IPS DF 6.9 (cell line): ENCODE measurements at places on chromosomes 1 and 21.

DNA sequence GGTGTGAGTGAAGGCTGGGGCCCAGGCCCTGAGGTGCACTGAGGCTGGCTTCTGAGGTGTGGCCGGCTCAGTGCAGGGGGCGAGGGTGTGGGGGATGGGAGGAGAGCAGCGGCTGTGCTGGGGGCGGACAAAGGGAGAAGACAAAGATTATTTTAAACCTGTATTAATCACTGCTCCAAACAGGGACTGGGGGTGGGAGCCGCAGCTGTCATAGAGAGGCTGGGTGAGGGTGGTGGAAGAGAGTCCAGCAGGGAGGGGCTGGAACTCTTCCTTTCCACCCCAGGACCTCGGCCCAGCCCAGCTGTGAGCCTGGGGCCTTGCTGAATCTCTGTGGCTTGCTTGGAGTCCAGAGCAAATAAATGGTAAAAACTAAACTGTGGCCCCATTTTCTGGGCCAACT lies 106.9 kb downstream of the KCND3 start:
- no peak for DNase-seq

GRCh38 chr1:15168479-15168878 lies 14.9 kb downstream of the TMEM51 start:
- DNase-seq, result no peak

DNA sequence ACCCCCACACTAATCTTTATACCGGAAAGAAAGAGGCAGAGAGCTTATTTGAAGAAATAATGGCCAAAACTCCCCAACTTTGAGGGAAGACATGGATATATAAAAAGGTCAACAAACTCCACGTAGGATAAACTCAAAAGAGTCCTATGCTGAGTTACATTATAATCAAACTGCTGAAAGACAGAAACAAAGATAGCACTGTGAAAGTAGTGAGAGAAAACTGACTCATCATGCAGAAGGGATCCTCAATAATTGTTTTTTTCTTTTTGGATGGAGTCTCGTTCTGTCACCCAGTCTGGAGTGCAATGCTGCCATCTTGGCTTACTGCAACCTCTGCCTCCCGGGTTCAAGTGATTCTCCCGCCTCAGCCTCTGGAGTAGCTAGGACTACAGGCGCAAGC lies 48.5 kb upstream of the TTC39A start:
- no peak for DNase-seq

DNA sequence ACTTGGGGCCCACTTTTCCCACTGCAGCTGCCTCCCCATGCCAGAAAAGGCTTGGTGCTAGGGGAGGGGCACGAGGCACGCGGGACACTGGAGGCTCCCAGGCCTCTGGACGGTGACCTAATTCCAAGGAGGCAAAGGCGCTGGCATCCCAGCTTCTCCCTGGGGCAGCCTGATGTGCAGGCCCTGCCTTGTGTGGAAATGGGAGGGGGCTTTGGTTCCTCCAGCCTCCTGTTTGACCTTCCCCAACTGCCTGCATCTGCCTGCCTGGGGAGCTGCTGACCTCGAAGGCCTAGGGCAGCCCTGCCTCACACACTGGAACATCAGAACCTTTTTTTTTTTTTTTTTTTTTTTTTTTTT lies 39.9 kb downstream of the KIAA1614 start:
- no peak for DNase-seq

DNA sequence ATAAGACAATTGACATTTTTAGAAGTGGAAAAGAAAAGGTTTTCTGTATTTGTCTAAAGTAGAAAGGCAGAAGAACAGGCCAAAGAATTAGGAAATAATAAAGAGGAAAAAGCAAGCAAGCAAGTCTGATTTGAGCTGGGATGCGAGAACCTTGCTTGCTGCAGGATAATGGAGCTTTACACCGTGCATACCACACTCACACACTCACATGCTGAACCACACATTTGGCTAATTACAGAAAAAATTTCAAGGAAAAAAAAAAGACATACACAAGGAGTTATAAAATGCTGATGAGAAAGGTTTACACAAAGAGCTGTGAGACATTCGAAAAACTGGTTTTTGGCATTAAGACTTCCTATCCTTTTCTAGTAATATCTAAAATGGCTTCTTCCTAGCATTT lies 593.9 kb downstream of the KIF26B start:
- DNase-seq, result no peak

GRCh38 chr1:210627755-210628154 lies 299.1 kb downstream of the HHAT start:
- no peak for DNase-seq

- DNase-seq, result no peak
These were observed 91.1 kb downstream of the EPHB2 start for GRCh38 chr1:22801761-22802160.

DNA sequence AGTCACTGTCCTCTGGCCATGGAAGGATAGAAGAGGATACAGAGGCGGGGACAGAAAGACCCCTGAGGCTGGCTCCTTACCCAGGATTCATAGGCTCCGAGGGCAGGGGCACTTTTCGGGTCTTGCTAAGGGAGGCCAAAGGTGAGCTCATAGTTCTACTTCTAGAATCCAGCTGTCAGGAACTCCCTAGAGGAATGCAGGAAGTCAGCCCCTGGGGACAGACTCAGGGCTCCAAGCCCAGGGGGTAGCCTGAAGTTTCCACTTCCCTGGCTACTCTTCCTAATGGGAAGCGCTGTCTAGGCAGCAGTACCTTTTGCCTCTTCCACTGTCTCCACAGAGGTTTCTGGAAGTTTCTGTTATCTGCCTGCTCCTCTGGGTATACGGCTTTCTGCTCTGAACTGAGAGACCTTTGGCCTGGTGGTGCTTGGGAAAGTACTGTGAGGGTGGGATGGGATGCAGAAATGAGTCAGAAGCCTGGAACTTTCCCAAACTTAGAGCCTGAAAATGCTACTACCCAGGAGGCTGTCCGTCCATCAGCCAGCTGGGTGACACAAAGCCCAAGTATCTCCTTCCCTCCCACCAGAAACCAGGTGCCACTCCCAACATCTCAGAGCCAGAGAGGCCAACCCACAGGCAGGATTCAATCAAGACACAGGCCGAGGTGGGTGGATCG lies 3.6 kb downstream of the UBXN11 start:
- DNase-seq, result no peak

- DNase-seq, result no peak
These were observed 44.0 kb downstream of the PDE4B start for GRCh38 chr1:65836686-65837085.

GRCh38 chr1:88075813-88076212 lies 608.3 kb upstream of the PKN2 start:
- no peak for DNase-seq

DNA sequence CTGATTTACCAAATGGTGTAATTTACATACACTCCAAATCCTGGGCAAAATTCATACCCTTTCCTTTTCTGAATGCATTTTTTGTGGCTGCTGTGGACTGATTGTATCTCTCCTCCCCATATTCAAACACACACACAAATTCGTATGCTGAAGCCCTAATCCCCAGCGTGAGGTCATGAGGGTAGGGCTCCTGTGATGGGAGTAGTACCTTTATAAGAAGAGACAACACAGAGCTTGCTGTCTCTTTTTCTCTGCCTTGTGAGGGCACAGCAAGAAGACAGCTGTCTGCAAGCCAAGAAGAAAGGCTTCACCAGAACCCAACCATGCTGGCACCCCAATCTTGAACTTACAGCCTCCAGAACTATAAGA lies 24.4 kb downstream of the DUSP10 start:
- no peak for DNase-seq

GRCh38 chr1:157766792-157767191 lies 10.1 kb downstream of the FCRL2 start:
- no peak for DNase-seq

GRCh38 chr1:234768171-234768568 lies 158.2 kb upstream of the IRF2BP2 start:
- DNase-seq, result no peak

GRCh38 chr1:179707406-179707805 lies 35.7 kb upstream of the FAM163A start:
- DNase-seq, result no peak

DNA sequence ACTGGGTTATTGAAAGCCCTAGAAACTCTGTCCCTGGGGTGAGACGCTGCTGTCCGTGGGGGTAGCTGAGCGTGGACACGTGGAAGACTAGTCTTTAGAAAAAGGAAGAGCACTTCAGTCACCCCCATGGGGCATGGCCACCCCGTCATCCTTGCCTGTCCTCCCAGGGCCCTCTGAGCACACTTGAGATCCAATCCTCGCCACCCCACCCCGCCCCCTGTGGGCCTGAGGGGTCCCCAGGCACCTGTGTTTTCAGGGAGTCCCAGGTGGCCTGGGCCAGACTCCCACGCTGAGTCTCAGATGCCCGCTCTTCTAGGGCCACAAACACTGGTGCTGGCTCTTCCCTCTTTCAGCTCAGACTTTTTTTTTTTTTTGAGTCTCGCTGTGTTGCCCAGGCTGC lies 2.5 kb downstream of the PRKCZ start:
- no peak for DNase-seq

DNA sequence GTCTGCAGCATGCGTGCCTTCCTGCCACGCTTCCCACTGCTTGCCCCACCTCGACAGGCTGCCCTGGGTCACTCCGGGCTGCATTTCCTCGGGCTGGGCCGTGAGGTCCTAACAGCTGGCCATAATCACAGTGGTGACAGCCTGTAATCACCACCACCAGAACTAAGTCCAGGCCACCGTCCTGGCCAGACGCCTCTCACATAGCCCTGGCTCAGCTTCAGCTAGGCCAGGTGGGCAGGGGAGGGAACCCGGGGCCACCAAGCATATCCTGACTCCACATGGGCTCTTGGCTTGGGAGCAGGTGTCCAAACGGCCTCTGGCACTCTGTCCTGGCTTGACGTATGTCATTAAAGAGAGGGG lies 229.5 kb downstream of the TRABD2B start:
- no peak for DNase-seq

DNA sequence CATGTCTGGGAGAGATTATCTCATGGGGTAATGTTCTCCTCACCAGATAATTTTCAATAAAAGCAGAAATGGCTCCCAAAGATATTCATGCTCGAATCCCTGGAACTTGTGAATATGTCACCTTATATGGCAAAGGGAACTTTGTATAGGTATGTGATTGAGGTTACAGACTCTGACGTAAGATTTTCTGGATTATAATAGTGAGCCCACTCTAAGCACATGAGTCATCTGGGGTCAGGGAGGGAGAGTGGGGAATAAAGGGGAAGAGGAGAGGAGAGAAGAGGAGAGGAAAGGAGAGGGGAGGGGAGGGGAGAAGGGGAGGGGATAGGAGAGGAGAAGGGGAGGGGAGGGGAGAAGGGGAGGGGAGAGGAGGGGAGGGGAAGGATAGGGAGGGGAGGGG lies 1193.9 kb downstream of the PLA2G4A start:
- DNase-seq, result no peak

DNA sequence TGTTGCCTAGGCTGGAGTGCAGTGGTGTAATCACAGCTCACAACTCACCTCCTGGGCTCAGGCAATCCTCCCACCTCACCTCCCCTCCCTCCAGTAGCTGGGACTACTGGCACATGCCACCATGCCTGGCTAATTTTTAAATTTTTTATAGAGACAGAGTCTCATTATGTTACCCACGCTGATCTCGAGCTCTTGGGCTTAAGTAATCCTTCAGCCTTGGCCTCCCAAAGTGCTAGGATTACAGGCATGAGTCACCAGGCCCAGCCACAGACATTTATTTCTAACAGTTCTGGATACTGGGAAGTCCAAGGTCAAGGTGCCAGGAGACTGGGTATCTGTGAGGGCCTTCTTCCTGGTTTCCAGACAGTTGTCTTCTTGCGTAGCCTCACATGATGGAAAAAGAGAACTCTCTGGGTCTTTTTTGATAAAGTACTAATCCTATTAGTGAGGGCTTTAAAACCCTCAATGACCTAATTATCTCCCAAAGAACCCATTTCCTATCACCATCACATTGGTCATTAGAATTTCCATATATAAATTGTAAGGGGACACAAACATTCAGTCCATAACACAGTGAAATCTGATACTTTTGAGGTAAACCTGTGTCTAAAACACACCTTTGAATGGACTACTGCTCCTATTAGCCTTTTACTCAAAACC lies 67.9 kb downstream of the PHACTR4 start:
- no peak for DNase-seq

GRCh38 chr1:89910780-89911179 lies 84.1 kb upstream of the ZNF326 start:
- DNase-seq, result no peak

DNA sequence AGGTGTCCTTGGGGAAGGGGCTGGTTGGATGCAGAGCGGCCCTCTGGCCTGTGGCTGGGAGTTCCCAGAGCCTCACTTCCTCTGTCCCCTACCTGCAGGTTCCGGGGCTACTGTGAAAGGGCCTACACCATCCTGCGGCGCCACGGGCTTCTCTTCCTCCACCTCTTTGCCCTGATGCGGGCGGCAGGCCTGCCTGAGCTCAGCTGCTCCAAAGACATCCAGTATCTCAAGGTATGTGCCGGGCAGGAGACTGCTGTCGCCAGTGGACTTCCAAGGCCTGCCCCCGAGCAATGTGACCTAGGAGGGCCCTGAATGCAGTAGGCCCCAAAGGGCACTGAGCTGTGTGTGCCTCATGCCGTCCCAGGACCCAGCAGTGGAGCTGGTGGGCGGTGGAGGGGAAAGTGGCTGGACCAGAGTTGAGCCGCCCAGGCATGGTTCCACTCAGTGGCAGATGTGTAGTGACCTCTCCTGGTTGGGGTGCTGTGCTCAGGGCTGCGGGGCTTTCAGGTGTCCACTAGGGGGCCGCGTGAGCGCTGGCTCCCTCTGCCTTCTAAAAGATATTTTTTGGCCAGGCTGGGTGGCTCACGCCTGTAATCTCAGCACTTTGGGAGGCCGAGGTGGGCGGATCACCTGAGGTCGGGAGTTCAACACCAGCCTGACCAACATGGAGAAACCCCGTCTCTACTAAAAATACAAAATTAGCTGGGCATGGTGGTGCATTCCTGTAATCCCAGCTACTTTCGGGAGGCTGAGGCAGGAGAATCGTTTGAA lies 73.4 kb downstream of the PIK3CD start:
- DNase-seq, result peak; percentile 73

DNA sequence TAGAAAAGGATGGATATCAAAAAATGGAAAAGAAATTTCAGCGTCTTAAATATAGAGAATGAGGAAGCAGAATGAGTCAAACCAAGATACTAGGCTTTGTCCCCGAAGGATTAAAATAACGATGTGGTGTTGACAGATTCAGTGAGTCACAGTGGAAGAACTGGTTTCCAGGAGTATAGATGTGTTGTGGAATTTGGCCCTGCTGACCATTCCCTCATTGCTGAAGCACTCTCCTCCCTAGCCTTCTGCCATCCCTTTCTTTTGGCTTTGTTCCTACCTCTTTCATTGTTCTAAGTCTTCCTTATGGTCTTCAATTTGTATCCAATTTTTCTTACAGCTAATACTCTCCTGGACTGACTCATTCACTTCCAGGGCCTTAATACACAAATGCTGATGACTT lies 23.1 kb upstream of the USP25 start:
- DNase-seq, result no peak

DNA sequence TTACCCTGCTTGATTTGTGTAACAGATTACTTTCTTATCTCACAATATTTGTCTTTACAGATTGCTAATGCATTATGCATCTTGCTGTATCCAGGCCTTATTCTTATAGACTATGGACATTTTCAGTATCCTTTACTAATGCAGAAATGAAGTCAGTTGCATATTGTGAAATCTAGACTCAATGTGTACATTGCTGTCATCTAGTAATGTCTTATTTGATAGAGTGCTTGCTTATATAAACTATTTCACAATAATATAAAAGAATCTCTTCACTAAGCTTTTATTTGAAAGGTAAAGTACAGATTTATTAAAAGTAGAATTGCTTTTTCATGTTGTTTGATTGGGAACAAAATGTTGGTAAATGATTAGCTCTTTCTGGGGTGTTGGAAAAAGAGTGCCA lies 39.6 kb downstream of the ALG6 start:
- no peak for DNase-seq
